ENCODE measurements at places on chromosomes 3 and 15.
A peak's percentile ranks its signal among the peaks of the same experiment; 100 is the strongest.

DNA sequence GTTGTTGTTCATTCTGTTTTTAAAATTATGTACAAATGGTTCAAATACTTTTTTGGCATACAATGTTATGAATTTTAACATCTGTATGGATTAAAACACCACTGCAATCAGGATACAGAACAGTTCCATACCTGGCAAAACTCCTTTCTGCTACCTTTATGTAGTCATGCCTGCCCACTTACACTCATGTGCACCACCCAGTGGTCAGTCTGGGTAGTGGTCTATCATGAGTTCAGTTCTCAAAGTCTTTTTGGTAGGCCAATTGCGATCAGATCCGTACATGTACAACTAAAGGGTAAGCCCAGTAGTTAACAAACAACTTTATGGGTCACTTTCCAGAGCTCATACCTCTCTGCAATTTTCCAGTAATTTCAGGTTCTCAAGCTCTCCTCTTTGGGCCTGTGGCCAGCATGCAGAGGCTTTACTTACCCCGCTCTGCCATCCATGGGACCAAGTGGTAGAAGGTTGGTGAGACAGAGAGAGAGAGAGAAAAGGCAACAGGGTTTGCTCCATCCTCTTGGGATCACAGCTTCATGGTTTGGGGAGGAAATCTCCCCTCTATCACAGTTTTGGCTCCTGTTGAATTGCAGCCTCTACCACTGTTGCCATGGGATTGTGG is 63.9 kb upstream of the FAM98B start:
- peak; percentile 7 for DNase-seq

- DNase-seq: no peak
These were observed 110.5 kb downstream of the AKAP13 start for GRCh38 chr15:85490856-85491255.

- DNase-seq: peak; percentile 49
These were observed 28.5 kb downstream of the BTD start for GRCh38 chr3:15629860-15630597.

DNA sequence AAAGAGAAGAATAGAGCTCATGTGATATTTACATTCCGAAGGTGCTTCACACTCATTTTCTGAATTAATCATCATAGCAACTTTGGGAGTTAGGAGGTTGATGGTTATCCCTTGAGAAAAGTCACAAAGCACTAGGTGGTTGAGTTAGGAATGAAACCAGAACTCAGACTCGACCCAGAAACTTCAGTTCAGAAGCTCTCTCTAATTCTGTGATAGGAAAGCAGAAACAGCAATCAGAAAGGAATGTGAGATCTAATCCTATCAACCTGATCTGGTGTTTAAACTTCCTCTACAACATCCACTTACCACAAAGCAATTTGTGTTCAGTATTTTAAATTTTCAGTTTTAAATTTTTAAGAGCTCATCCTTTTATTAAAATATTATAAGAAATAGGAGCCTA is 211.2 kb downstream of the CNTN3 start:
- DNase-seq: no peak

- no peak for DNase-seq
These were observed 560.1 kb downstream of the GRM7 start for GRCh38 chr3:7421065-7421464.

DNA sequence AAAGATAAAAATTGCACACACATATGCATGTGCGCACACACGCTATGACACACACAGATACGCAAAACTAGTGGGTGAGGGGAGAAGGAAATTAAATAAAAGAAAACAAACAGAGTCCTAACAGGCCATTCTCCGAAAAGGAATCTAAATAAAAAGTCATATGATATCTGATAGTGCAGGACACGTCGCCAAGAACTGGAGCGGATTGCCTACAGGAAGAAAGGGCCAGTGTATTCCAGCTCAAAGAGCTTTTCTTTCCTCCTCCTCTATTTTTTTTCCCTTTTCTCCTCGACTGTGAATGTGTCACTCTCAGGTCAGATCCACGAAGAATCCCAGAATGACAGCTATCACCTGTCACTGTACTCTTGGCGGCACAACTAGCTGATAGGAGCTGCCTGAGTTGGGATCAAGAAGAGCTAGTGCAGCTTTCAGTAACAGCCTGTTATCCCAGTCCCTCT is 157.8 kb downstream of the TIGIT start:
- peak; percentile 15 for DNase-seq

GRCh38 chr3:4595710-4596113 is 102.6 kb downstream of the ITPR1 start:
- DNase-seq: no peak

DNA sequence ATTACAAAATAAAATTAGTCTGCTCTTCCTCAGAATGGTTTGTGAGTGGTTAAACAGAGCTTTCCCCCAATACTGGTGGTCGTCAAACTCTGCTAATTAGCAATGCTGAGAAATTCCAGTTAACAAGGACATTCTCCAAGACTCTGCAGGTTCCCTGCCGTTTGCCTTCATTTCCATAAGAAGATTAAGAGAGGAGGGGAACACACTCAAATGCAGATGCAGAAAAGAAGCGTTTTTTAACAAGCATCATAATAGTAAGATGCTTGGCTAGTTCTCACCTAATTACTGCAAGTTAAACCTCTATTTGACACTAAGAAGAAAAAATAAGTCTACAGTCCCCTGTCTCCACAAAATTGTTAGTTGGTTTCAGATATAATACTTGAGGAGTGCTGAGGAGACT is 3.7 kb upstream of the SOX2 start:
- DNase-seq: no peak

- no peak for DNase-seq
These were observed 39.1 kb downstream of the ABTB1 start for GRCh38 chr3:127711896-127712295.

- no peak for DNase-seq
These were observed 72.5 kb upstream of the TLE3 start for GRCh38 chr15:70170096-70170699.

GRCh38 chr15:48470096-48470495 is 138.9 kb downstream of the DUT start:
- no peak for DNase-seq

DNA sequence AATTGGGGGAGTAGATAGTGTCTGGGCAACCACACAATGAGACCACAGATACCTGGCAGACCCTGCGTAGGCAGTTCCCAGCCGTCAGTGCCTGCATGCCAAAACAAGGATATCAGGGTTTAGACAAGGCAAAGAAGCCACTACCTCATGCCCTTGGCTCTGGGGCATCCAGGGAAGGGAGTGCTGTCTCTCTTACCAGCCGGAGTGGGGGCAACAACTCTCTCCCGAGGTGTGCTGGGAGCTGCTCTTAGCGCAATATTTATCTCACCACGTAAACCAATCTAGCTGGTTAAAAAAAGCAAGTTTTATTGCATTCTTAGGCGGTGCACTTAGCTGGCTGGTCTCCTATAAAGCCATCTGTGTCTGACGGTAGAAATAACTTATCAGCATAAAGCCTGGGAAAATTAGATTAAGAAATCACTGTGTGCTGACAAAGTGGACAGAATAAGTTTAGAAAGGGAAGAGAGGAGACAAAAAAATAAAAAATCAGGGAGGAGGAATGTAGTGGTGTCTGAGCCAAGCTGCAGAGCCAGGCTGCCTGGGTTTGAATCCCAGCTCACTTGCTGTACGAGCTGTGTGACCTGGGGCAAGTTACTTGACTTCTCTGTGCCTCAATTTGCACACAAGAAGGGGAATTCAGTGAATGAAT is 273.2 kb downstream of the PDZRN3 start:
- no peak for DNase-seq

- no peak for DNase-seq
These were observed 108.8 kb downstream of the EPHB1 start for GRCh38 chr3:134903837-134904236.

- no peak for DNase-seq
These were observed 72.9 kb downstream of the DAPK2 start for GRCh38 chr15:63973212-63974009.

GRCh38 chr3:194782698-194783404 is 97.2 kb downstream of the FAM43A start:
- peak; percentile 9 for DNase-seq

GRCh38 chr15:66864871-66865281 is 162.8 kb downstream of the SMAD6 start:
- no peak for DNase-seq

DNA sequence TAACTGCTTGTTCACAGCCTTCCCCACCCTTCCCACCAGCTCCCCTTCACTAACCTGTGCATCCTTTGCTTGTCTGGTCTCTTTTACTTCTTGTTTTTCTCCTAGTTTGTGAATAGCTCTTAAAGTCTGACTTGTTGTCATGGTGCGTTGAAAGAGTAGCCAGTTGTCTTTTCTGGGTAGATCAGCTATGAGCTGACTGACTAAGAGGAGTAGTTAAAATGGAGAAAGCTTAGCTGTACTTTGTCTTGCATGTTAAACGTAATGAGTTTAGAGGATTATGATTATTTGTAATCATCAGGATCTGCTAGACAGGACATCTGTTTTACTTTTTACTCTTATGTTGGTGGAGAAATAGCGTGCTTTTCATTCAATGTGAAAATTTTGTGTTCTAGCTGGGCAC is 35.9 kb downstream of the ATP2C1 start:
- no peak for DNase-seq

GRCh38 chr3:141969711-141970110 is 93.3 kb downstream of the ATP1B3 start:
- no peak for DNase-seq

- no peak for DNase-seq
These were observed 118.8 kb downstream of the MEX3B start for GRCh38 chr15:81926981-81927380.

DNA sequence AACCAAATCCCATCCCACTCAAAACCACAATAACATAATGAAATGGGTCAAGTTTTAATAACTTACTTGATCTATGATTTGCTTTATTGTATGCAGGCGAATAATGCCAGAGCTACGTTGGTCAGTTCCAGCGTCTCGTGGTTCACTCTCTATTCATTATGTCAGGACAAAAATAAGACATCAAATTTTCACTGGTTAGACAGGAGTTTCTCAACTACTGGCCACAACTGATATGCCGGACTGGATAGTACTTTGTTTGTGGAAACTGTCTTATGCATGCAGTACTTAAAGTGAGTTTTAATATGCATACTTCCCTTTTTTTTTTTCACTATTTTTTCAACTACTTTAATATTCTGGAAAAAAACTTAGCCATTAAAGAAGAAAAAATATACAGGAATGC is 94.4 kb downstream of the TJP1 start:
- DNase-seq: no peak

DNA sequence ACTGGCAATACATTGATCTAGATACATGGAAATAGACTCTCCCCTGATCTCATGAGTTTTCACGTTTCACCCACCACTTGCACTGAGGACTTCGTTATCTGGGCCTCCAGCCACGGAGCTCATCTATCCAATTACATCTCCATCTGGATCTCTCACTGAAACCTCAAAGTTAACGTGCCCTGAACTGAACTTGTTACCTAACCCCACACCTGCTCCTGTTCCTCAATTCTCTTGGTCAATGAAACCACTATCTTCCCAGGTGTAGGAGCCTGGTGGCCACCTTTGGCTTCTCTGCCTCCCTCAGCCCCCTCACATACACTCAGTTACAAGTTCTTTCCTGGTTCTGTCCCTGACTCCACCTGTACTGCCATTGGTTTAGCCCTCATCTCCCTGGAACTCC is 9.7 kb downstream of the DGKG start:
- no peak for DNase-seq

- DNase-seq: no peak
These were observed 380.7 kb downstream of the PLOD2 start for GRCh38 chr3:145780301-145780700.

DNA sequence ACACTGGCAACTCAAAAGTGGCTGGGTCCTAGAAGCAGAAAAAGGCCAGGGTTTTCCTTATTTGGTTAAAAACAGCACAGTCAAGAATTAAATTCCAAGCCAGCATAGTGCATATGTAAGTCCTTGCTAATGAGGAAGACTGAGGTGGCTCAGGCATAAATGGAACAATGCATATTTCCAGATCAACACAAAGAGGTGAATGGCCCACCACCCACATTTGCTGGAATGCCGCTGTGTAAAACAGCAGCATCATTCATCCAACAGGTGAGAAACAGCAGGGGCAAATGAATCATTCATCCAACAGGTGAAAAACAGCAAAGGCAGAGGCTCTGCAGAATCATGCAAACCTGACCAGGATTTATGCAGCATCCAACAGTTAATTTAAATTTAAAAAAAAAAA is 32.9 kb downstream of the GPR176 start:
- no peak for DNase-seq

DNA sequence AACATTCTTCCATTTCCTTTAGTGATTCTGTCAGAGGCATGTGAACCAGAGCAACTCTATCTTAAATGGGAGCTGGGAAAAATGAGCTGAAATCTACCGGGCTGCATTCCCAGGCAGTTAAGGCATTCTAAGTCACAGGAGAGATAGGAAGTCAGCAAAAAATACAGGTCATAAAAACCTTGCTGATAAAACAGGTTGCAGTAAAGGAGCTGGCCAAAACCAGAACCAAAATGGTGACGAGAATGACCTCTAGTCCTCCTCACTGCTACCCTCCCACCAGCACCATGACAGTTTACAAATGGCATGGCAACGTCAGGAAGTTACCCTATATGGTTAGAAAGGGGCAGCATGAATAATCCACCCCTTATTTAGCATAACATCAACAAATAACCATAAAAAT is 66.4 kb downstream of the B3GALNT1 start:
- no peak for DNase-seq
